Thoracic aorta (tissue), 2 donors: ENCODE measurements at places on chromosomes 3 and 15. TPM values are rescaled to one million over a fixed set of nuclear protein-coding genes. Genes with fewer than 3 reads are reported as not detected.

DNA sequence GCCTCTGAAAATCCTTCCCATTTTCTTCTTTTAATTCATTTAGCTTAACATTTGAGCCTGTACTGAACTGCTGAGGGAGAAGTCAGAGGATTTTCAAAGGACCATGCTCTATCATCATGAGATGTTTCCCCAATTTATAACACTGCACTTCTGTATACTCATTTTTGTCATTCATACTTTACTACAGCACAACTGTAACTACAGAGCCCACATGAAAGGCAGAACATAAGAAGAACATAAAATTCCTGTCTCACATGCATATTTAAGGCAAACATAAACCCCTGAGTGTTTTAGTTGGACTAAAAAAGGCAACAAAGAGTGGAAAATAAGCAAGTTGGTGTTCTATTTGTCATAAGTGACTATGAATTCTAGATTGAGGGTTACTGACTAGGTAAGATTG is 237.7 kb upstream of the ARPP21 start:
- no peak overlapping the region for H3K4me3 ChIP-seq
- H3K4me1 ChIP-seq: no peaks in the 10 kb centered on the region
- DNase-seq: no peak
- H3K27me3 ChIP-seq: no peaks in the 10 kb centered on the region
- H3K27ac ChIP-seq: no peak overlapping the region

- no peak for DNase-seq
- H3K27me3 ChIP-seq: no peaks in the 10 kb centered on the region
- H3K27ac ChIP-seq: no peak overlapping the region
- H3K4me1 ChIP-seq: peaks cover 5% of the 10 kb centered on the region
- no peak overlapping the region for H3K4me3 ChIP-seq
- H3K36me3 ChIP-seq: no peaks in the 10 kb centered on the region
Measured at GRCh38 chr3:177946936-177947335, 589.3 kb upstream of the KCNMB2 start.

- H3K27ac ChIP-seq: no peak overlapping the region
- no peaks in the 10 kb centered on the region for H3K36me3 ChIP-seq
- H3K4me3 ChIP-seq: no peak overlapping the region
- H3K4me1 ChIP-seq: peaks cover 3% of the 10 kb centered on the region
Measured at GRCh38 chr3:62248734-62249483, 124.4 kb downstream of the FEZF2 start.

DNA sequence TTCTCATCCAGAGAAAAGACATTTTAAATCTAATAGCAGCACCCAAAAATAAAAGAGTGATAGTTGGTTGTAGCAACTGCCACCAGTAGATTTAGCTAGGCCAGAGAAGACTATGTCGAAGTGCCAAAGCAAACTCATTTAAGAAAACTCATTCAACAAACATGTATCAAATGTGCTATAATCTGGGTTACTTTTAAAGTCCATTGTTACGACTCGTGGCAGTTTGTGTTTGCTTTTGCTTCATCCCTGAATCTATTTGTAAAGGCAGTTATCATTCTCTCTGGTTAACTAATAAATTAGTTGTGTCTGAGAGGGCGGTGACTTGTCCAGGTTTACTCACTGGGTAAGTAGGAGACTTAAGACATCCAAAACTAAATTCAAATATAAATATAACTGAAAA is 159.4 kb downstream of the ZIC4 start:
- no peaks in the 10 kb centered on the region for H3K27me3 ChIP-seq
- H3K4me3 ChIP-seq: no peak overlapping the region
- H3K27ac ChIP-seq: no peak overlapping the region
- no peak for DNase-seq
- no peaks in the 10 kb centered on the region for H3K4me1 ChIP-seq

DNA sequence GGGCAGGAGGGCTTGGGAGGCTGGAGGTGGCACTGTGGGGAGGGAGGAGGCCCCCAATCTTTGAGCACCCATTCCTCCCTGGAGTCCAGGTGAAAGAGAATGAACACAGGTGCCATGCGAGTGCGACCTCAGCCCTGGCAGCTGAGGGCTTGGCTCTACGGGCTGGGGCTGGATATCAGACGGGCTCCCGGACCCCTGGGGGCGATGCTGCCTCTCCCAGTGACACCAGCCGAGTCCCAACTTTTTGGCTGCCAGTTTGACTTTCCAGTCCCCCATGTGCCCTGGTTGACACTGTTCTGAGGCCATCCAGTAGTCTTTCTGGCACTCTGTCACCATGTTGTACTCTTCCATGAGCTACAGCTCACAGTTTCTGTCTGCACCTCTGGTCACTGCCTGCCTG is 1.2 kb downstream of the VILL start:
- no peak overlapping the region for H3K27ac ChIP-seq
- no peaks in the 10 kb centered on the region for H3K36me3 ChIP-seq
- DNase-seq: no peak
- H3K4me1 ChIP-seq: peaks cover 7% of the 10 kb centered on the region

GRCh38 chr3:66037330-66037985 is 1.3 kb downstream of the MAGI1 start:
- H3K36me3 ChIP-seq: no peaks in the 10 kb centered on the region
- H3K4me1 ChIP-seq: peaks cover 28% of the 10 kb centered on the region
- H3K4me3 ChIP-seq: peak overlapping the region; percentile 76
- peak overlapping the region; percentile 96 for H3K27ac ChIP-seq
- DNase-seq: peak; percentile 33
- H3K27me3 ChIP-seq: no peaks in the 10 kb centered on the region

- no peak overlapping the region for H3K4me3 ChIP-seq
- H3K27me3 ChIP-seq: no peaks in the 10 kb centered on the region
- H3K36me3 ChIP-seq: no peaks in the 10 kb centered on the region
- no peak overlapping the region for H3K27ac ChIP-seq
- H3K4me1 ChIP-seq: no peaks in the 10 kb centered on the region
- no peak for DNase-seq
Measured at GRCh38 chr15:67758619-67759300, 66.5 kb upstream of the SKOR1 start.

DNA sequence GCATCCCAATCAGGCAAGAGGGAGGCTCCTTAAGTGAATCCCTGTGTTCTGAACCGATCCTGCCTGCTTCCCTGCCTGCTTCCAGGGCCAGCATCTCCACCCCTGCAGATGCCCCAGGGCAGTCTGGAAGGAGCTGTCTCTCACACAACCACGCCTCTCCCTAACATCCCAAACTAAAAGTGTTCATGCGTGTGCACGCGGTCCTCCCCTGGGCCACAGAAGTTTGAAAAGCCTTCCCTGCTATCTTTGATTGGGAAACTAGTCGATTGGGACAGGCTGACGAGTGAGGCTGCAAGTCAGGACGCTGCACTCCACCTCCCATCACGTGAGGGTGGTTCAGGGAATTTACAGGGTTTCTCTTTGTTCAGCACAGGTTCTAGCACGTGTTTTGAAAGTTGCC is 340.9 kb upstream of the ICE2 start:
- DNase-seq: no peak
- no peaks in the 10 kb centered on the region for H3K36me3 ChIP-seq
- H3K27me3 ChIP-seq: no peaks in the 10 kb centered on the region
- H3K4me1 ChIP-seq: no peaks in the 10 kb centered on the region
- H3K4me3 ChIP-seq: no peak overlapping the region
- H3K27ac ChIP-seq: no peak overlapping the region

GRCh38 chr15:73930790-73931281 is 4.6 kb downstream of the LOXL1 start:
- peak overlapping the region; percentile 85 for H3K4me3 ChIP-seq
- H3K4me1 ChIP-seq: peaks cover 68% of the 10 kb centered on the region
- H3K27ac ChIP-seq: peak overlapping the region; percentile 97
- peak; percentile 80 for DNase-seq

GRCh38 chr3:197151580-197151979 is 122.0 kb upstream of the MELTF start:
- DNase-seq: no peak
- H3K36me3 ChIP-seq: no peaks in the 10 kb centered on the region
- no peaks in the 10 kb centered on the region for H3K27me3 ChIP-seq
- no peak overlapping the region for H3K4me3 ChIP-seq
- no peaks in the 10 kb centered on the region for H3K4me1 ChIP-seq
- no peak overlapping the region for H3K27ac ChIP-seq

DNA sequence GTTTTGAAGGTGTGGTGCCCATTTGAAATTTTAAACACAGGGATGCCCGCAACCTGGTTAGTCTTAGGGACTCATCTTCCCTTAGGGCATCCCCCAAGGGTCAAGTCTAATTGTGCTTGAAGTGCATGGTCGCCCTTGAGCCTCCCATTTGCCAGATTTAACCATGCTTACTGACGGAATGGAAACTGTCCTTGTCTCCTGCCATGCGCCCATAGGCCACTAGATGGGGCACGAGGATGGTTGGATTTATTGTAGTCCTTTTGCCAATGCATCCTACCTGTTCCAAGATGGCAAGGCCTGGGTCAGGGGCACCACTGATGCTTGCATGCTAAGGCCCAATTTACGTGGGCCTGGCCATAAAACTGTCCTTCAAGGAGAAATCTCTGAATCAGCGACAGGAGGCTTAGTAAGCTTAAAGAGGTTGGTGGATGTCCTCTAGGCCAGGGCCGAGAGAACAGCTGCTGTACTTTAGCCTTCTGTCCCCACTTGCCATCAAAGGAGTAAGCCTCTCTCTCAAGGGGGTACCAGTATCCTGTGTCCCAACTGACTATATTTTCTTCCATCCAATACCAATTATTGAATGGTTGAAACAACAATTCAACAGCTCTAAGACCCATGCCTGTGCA is 355.4 kb downstream of the OTOL1 start:
- H3K27ac ChIP-seq: no peak overlapping the region
- no peak for DNase-seq
- no peaks in the 10 kb centered on the region for H3K36me3 ChIP-seq
- H3K4me3 ChIP-seq: no peak overlapping the region

DNA sequence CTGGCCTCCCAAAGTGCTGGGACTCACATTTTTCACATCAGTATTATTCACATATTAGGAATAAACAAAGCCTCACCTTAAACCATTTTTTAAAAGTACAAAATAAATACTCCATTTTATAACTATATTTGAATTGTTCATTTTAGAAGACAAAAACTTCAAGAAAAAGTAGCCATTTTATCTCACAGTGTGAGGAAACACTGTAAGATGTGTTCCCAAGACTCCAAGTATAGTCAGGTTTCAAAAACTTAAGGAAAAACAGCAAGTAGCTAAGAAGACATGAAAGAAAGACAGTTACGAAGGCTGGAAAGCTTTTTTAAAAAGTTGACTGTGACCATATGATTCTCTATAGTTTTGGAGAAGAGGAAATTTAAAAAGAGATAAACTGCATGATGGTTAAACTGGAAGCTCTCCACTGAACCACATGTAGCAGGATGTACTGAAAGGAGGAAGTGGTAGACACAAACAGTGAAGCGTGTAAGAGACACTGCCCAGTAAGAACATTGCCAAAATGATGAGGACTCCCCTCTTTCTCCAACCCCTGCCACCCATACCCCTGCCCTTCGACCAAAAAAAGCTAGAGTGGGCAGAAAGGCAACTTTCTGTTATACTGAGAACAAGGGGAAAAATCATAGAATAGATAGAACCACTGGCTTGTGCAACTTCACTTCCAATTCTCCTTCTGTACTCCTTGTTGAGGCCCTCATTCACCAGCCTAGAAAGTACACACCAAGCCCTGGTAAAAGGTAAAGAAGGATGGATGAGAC is 6.2 kb upstream of the TMF1 start:
- H3K27ac ChIP-seq: no peak overlapping the region
- H3K4me1 ChIP-seq: no peaks in the 10 kb centered on the region
- H3K4me3 ChIP-seq: no peak overlapping the region
- peaks cover 20% of the 10 kb centered on the region for H3K36me3 ChIP-seq
- no peak for DNase-seq

DNA sequence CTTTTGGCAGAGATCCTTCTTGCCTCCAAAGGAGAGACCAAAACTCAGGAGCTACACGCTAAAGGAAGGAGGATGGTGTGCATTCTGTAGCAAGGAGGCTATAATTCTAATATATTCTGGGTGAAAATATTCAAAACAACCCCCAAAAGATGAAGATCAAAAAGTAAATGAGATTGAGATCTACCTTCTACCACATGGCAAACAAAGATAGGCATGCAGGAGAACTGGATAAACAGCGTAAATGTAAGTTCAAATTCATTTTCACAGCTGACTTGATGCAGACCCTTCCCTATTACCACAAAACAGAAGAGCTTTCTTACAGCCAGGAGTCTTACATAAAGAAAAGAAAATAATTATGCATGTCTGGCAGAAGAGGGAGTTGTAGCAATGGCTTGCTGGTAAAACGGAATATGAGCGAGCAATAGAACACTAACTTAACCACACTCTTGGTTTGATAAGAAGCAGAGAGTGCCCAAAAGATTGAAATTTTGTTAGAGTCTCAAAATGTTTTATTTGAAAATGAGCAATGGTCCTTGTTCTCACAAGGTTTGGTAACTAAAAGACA is 272.7 kb downstream of the MECOM start:
- H3K27me3 ChIP-seq: no peaks in the 10 kb centered on the region
- no peak for DNase-seq
- H3K27ac ChIP-seq: peak overlapping the region; percentile 64
- H3K36me3 ChIP-seq: no peaks in the 10 kb centered on the region
- no peak overlapping the region for H3K4me3 ChIP-seq
- peaks cover 12% of the 10 kb centered on the region for H3K4me1 ChIP-seq

- no peak overlapping the region for H3K4me3 ChIP-seq
- no peaks in the 10 kb centered on the region for H3K27me3 ChIP-seq
- H3K27ac ChIP-seq: no peak overlapping the region
- H3K4me1 ChIP-seq: no peaks in the 10 kb centered on the region
- H3K36me3 ChIP-seq: no peaks in the 10 kb centered on the region
Measured at GRCh38 chr3:66261355-66261754, 40.6 kb downstream of the SLC25A26 start.

DNA sequence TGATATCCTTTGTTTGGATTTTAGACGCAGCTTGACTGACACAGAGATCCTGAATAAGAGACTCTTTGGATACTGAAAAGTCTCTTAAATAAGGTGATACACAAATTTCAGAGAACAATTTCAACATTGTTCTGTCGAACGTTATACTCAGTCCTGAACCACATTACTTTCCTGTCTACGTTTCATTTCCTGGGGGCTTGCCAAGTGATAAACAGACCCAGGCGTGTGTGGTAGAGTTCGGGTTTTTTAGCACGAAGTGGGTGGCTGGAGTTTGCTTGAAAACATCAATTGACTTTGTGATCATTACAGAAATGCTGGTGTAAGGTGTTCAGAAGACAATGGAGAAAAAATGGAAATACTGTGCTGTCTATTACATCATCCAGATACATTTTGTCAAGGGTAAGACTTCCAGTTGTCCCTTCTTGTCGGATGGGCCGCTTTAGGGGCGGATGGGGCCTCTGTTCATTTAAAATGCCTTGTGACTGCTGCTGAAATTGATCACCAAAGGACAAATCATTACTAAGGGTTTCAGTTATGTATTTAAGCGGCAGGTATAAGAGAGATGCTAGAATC is at the start of gene CD96:
CD96 (plus strand) TSS at position 287 of the 573 bp plus-strand sequence; CDS start at position 339, 52 bp downstream.
- no peak within 1 kb of the TSS for H3K4me3 ChIP-seq
- no peaks in the 10 kb centered on the region for H3K4me1 ChIP-seq
- H3K36me3 ChIP-seq: no peaks in the 10 kb centered on the region
- no peak within 1 kb of the TSS for H3K27ac ChIP-seq

GRCh38 chr3:1808590-1808989 is 290.1 kb upstream of the CNTN4 start:
- H3K27me3 ChIP-seq: no peaks in the 10 kb centered on the region
- no peak overlapping the region for H3K27ac ChIP-seq
- H3K4me1 ChIP-seq: no peaks in the 10 kb centered on the region
- DNase-seq: no peak
- H3K4me3 ChIP-seq: no peak overlapping the region

Gene SH2D7
- total RNA-seq: not detected

Gene FOXL2
- total RNA-seq: not detected

Gene CPOX
- 40.8 TPM for total RNA-seq

Gene CRYGS
- total RNA-seq: 4.4 TPM

Gene CCR8
- not detected for total RNA-seq
